ENCODE measurements at places on chromosomes 12 and 14.

DNA sequence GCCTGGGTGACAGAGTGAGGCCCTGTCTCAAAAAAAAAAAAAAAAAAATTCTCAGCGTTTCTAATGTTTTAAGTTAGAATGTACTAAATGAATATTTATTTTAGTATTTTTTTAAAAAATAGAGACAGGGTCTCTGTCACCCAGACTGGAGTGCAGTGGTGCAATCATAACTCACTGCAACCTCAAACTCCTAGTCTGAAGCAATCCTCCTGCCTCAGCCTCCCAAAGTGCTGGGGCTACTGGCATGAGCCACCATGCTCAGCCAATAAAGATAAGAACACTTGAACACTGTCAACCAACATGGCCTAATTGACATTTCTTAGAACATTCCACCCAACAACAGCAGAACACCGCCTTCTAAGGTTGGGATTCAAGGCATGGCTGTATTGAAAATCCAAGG, 5.1 kb upstream of the DYNC1H1 start:
- no peak for DNase-seq

- no peak for DNase-seq
Observed at GRCh38 chr12:87201598-87201997, 827.6 kb downstream of the C12orf50 start.

- no peak for DNase-seq
Observed at GRCh38 chr14:58735596-58735995, 97.8 kb downstream of the DACT1 start.

- no peak for DNase-seq
Observed at GRCh38 chr14:92514844-92515514, 1.4 kb downstream of the RIN3 start.

- DNase-seq = no peak
Observed at GRCh38 chr12:68772714-68773113, 26.7 kb downstream of the SLC35E3 start.

- no peak for DNase-seq
Observed at GRCh38 chr14:89947344-89947743, 7.2 kb downstream of the EFCAB11 start.

DNA sequence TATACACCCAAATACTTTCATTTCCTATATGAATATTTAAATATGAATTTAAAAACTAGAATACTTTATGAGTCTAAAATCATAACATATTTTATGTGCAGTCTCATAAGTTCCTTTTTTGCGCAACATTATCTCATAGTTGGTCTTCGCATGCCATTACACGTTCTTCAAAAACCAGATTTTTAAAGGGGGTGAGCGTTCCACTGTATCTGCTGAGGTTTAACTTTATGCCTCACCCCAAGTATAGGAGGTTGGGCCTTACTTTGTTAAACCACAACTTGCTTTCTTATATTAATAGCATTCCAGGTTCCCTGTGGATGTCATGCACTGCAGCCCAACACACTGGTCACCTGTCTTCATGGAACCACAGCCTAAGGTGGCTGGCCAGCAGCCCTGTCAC, 118.6 kb downstream of the APAF1 start:
- DNase-seq = no peak

DNA sequence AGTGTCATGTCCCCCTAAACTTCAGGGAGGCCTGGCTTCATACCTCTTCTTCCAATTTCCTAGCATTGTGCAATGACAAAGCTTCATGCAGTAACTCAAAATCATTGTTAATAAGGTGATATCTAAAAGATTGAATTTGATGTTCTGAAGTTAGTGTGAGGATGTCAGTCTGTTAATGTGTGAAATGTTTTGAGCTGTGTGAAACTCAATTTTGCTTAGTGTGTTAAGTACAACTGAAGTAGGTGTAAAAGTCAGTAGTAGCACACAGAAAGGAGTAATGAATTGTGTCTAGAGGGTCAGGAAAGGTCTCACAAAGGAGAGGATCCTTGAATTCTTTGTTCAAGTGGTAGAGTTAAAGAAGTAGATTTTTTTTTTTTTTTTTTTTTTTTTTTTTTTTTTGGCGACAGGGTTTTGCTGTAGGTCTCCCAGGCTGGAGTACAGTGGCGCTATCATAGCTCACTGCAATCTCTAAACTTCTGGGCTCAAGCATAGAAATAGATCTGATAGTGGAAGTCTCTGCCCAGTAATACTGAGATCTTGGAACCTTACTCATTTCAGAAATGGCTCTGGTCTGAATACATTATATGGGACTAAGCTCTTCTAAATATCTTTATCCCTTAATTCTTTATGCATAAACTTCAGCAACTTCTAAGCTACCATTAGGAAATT, 63.9 kb downstream of the FUT8 start:
- no peak for DNase-seq

DNA sequence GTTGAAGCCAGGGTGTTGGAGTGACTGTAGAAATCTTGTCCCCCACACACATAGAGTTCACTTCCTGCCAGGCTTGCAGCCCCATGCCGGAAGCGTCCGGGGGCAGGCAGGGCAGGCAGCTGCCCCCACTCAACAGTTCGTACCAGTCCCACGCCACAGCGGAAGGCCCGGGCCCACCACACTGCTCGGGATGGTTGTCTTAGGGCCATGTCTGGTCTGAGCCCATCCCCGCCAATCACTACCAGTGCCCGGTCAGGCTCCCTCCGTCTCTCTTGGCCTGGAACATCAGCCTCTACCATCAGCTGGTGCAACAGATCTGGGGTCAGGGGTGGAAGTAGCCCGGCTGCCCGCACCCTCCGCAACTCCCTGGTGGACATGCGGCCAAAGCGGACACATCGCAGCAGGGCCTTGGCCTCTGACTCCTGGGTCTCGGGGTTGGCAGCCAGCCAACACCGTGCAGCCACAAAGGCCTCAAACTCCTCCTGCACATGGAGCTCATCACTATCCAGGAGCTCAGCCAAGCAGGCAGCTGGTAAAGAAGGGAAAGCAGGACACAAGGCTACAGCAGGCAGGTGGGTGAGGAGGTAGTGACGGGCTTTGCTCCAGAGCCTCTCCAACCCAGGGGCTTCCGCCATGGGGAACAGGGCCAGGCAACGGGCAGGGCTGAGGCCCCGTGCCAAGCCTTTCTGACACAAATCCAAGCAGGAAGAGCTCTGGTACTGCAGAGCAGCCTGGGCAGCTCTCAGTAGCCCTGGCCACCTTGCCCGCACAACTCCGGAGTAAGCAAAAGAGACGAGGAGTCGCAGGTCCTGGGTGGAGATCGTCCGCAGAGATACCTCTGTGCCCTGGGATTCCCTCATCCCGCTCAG, 5.9 kb downstream of the KLHL33 start:
- no peak for DNase-seq

DNA sequence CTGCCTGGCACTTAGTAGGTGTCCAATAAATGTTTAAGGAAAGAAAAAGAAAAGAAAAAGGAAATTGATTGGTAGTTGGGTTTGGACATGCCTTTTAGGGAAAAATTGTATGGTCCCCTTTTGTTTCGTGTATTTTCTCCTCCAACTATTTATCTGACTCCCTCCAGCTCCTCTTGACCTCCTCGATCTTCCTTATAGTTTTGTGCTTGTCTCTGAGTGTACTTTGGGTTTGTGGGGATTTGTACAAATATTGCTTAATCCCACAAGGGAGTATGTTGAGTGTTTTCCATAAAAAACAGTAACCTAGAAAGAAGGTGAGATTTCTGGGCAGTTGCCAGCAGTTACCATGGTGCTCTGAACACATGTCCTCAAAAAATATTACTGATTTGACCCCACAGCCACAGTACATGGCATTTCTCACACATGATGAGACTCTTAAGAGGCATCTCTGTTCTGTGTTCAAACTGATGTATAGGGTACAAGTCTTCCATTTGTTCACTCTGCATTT, 15.7 kb downstream of the PLEKHG7 start:
- DNase-seq = no peak
